Activated T-cell treated with anti-CD3 and anti-CD28 coated beads, Interleukin-2, amount 50 U/mL, for 1 hour (primary cell): ENCODE measurements at places on chromosomes 3 and 15.
A peak's percentile ranks its signal among the peaks of the same experiment; 100 is the strongest.

- peak; percentile 58 for DNase-seq
Observed at GRCh38 chr15:69713726-69714559, 261.3 kb downstream of the RPLP1 start.

DNA sequence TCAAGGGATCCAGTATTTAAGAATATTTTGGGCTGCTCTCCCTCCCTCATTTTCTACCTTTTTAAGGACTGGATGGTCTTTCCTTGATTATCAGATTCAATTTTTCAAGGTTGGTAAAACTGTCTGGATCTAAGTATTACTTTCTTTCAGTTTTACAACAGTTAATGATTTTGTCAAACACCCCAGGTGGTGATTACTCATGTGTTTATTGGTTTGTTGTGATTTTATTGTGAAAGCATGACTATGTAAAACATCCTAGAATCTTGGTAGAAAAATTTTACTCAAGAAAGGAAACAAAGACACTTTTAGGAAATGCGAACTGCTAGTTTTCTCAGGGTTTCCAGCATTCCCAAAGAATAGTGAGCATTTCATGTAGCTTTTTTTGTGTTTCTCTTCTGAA, 7.3 kb downstream of the GTF2E1 start:
- no peak for DNase-seq

- DNase-seq: no peak
Observed at GRCh38 chr3:159766563-159767185, 222.0 kb upstream of the IL12A start.

GRCh38 chr15:76791511-76791910, 113.6 kb downstream of the SCAPER start:
- no peak for DNase-seq

DNA sequence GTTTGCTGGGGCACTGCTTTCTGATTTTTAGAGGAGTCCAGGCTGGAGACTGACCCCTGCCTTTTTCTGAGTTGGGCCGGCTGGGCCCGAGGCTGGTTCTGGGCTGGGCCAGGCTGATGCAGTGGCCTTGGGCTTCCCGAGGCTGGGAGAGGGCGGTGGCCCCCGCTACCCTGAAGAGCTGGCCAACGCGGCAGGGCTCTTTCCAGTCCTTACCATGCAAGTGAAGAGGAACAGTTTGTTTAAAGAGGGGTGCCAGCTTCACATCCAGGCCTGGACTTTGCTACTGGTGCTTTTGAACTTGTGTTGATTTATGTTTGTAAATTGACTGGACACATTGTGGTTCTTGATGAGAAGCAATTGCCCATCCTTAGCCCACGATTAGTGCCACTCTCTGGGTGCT, 15.3 kb downstream of the IGF1R start:
- no peak for DNase-seq
